ENCODE measurements at places on chromosomes 7 and 10.
A peak's percentile ranks its signal among the peaks of the same experiment; 100 is the strongest.

- no peak for DNase-seq
Observed at GRCh38 chr10:6239213-6239991, 36.7 kb downstream of the PFKFB3 start.

DNA sequence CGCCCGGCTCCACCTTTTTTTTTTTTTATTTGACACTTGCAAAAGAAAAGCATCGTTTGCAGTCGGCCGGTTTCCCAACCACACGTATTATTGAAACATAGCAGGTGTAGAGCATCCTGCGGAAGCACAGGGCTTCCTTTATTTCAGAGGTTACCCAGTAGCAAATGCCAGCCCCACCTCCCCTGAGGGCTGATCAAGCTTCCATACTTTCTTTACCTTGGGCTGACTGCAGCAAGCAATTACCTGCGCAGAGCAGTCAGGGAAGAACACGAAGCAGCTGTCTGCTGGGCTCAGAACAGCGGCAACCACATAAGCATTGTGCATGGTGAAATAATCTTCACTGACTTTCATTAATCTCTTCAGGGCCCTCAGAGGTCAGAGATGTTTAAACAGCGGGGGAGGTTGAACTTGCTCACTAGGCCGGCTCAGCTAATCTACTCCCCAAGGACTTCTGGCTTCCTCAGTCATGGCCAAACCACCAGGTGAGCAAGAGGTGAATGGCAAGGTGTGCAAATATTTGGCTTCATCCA is 784.7 kb upstream of the AUTS2 start:
- DNase-seq = no peak

DNA sequence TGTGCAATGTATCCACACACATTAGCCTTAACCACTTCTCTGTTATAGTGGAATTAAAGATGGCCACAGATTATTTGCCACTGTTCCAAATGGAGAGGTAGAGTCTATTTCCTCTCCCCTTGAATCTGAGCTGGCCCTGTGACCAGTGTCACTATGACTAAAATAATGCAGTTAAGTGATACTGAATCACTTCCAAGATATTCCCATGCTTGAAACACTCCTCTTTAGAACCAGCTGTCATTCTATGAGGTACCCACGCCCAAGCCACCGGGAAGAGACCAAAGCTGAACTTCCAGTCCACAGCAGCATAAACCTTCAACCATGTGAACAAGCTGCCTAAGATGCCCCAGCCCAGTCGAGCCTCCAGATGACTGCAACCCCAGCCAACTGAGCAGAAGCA is 2.1 kb upstream of the DHX32 start:
- no peak for DNase-seq

GRCh38 chr7:121337398-121337797 is 8.6 kb downstream of the WNT16 start:
- no peak for DNase-seq

DNA sequence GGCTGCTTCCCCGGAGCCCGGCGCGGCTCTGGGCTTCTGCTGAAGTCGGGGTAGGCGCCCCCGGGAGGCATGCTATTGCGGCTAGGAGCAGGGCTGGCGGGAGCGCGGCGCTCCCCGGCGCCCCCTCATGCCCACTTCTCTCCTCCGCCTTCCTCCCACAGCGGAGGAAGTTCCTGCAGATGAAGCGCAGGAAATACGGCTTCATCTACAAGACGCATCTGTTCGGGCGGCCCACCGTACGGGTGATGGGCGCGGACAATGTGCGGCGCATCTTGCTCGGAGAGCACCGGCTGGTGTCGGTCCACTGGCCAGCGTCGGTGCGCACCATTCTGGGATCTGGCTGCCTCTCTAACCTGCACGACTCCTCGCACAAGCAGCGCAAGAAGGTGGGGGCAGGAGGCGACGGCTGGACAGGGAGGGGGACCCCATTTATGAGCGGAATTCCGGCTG is 479 bp downstream of the CYP26A1 start:
- no peak for DNase-seq

GRCh38 chr10:98041352-98042043 is 11.1 kb upstream of the CRTAC1 start:
- peak; percentile 51 for DNase-seq

- DNase-seq = no peak
Observed at GRCh38 chr7:112070674-112071256, 135.4 kb downstream of the DOCK4 start.

GRCh38 chr10:83862723-83863122 is 276.6 kb upstream of the GHITM start:
- DNase-seq = no peak

GRCh38 chr10:131882590-131883451 is 18.0 kb upstream of the PPP2R2D start:
- DNase-seq = no peak

GRCh38 chr7:138932427-138932826 is 48.8 kb downstream of the KIAA1549 start:
- DNase-seq = no peak

- peak; percentile 35 for DNase-seq
Observed at GRCh38 chr10:22911889-22912762, 15.7 kb upstream of the ARMC3 start.

DNA sequence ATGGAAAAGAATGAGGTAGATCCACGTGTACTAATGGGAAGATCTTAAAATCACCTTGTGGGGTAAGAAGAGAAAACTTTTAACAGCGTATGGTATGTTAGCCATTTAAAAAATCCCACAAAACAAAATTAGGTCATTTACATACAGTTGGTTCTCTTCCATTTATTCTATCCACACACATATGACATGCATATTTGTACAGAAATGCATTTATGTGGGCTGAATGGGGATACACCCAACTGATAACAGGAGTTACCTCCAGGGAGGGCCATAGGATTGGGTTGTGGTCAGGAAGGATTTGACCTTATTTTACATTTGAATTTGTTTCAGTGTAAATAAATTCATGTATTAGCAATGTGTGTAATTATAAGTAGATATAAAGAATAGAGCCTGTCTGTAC is 71.5 kb downstream of the MCMBP start:
- no peak for DNase-seq

- DNase-seq = no peak
Observed at GRCh38 chr10:66869635-66870034, 56.2 kb upstream of the LRRTM3 start.

DNA sequence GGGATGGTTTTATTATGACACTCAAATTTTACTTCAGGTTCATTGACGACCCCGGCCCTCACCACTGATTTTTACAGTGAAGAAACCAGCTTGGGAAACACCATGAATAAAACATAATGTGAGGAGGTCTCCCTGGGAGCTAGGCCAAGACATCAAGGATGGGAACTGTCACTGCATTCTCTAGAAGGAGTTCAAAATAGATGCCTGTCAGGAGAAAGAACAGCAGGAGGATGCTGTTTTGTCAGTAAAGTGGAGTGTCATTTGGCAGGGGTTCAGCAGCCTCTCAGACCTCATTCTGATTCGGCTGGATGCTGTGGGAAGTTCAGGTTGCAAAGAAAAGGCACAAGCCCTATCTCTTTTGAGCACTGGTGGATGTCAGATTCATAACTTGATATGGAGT is 360.3 kb upstream of the C7orf33 start:
- DNase-seq = no peak

- no peak for DNase-seq
Observed at GRCh38 chr10:26554246-26554645, 116.1 kb downstream of the APBB1IP start.

DNA sequence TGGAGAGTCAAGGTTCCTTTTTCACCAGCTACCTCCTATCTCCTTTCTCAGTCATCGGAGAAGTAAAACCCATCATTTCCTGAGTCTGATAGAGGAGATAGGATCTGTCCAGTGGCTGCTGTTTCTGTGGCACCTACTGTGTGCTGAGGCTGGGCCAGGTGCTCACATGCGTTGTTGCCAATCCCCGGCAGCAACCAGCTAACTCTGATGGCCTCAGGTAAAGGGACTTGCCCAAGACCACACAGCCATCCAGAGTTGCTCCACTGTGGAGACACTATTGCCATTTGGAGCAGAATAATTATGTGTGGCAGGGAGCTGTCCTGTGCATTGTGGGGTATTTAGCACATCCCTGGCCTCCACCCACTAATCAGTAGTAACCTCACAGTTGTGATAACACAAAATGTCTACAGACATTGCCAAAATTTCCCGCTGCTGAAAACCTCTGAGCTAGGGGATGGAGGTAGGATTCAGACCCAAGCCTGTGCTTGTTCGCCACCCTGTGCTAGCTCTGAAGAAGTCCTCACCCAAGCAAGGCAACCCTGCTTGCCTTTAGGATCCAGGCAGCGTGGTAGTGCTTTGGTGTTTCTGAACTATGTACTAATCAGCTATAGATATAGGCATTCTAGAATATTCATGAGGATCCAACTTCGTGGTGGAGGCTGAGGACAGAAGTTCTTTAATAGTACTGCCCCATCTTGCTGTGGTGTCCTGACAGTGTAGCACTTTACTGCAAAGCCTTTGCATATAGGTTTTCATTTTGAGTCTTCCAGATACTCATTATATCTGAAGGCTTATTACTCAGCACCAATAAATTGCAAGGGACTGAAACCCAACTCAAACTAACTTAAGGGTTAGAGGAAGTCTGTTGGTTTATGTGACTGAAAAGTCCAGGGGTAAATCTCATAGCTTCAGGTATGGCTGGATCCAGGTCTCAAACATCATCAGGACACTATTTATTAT is 164.6 kb downstream of the GRK5 start:
- no peak for DNase-seq

GRCh38 chr10:84837041-84837812 is 508.8 kb downstream of the CCSER2 start:
- DNase-seq = no peak

GRCh38 chr7:11473220-11473619 is 358.8 kb downstream of the THSD7A start:
- no peak for DNase-seq

GRCh38 chr10:73908853-73909539 is 1.9 kb upstream of the PLAU start:
- DNase-seq = no peak

DNA sequence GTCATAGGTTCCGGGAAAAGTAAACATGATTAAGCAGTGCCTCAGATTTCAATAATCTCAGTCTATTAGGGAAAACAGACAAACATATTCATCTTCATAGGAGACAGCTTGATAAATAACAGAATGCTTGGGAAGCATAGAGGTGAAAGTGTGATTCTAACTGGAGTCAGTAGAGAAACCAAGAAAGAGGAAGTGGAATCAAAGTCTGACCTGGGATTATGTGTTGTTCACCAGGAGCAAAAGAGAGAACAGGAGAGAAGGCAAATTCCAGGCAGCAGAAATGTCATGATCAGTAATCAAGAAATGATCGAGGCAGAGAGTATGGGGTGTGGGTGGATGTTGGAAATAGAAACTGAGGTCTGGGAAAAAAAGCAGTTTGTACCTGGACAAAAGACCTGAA is 43.7 kb downstream of the DGKB start:
- no peak for DNase-seq

GRCh38 chr7:150979713-150980390 is 1.7 kb upstream of the KCNH2 start:
- DNase-seq = no peak

GRCh38 chr7:135349746-135350145 is 116.1 kb downstream of the STRA8 start:
- DNase-seq = no peak

DNA sequence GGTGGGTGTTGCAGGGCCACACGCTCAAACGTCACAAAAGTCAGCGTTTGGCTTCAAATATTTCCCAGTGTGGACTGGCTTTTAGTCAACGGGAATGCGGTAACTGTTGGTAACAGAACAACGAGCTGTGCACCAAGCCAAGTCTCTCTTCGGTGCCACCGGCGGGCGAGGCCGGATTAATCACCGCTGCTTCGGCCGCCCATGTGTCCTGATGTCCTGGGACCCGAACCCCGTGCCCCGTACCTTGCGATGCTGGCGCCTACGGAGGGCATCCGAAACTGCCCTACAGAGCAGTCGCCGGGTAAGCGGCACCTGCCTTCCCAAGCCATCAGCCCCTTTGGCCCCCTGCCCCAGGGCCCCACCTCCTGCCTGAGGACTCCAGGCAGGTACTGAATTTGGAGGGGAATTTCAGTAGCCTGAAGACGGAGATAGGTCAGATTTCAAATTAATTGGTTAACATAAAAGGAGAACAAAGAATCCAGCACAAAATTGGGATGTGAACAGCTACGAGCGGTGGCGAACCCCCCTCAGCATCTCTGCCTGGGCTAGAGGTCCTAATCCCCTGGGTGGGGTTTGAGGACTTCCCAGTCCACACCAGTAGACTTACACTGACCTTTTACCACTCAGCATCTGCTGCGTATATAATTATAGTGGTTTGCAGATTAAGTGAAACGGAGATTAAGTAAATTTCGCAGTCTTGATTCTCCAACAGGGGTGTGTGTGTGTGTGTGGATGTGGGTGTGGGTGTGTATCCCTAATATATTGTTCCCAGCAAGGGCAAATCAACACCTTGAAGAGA is at the start of gene LRRC72:
Gene LRRC72 (plus strand): TSS at position 84 of the 799 bp plus-strand sequence. CDS start 128 bp downstream, at position 212.
- no peak for DNase-seq

- no peak for DNase-seq
Observed at GRCh38 chr7:69245646-69246045, 352.6 kb upstream of the AUTS2 start.

DNA sequence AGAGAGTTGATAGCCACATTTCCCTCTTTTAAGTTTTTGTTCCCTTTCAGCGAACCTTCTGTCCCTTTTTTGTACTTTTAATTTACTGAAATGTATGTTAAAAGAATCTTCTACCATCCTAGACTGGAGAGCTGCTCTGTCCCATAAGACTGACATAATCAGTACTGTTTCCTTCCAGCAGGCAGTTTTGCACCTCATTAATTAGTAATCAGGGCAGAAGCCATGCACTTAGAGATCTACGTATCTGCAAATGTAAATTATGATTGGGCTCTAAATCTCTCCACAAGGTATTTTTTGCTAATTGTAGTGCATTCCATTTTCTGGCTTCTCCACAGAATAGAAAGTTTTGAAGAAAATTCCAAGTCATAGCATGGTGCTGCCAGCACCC is 232.1 kb downstream of the CELF2 start:
- DNase-seq = no peak

DNA sequence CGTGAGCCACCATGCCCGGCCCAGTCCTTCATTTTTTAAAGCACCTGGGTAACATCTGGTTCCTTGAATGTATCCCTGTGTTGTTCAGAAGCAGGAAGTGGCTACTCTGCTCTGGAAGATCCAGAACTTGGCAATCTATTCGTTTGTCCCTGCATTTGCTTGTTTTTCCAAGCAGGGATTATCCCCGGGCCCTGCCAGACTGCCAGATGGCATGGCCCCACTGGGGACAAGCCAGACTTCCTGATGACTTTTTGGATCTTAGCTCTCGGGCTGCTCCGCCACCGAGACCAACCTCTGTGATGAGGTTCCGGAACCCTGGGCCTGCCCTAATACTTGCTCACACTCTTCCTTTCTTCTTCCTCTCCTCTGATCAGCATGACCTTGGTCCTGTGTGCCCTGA is 496.7 kb downstream of the TYW1 start:
- DNase-seq = no peak

GRCh38 chr10:75899816-75900390 is 468.5 kb downstream of the LRMDA start:
- no peak for DNase-seq

DNA sequence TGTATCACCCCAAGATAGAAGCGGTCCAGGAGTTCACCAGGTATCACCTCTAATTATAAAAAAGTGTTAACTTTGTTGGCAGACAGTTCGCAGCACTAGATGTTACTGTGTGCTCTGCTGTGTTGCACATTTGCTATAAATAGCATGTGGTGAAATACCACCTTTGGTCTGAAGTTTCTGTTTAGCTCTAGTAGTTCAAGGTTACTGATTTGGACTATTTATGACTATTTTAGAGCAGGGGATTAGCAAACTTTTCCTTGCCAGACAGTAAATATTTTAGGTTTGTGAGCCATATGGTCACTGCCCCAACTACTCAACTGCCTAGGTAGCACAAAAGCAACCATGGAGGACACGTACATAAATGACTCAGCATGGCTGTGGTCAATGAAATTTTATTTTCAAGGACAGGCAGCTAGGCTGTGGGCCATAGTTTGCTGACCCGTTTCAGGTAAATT is 16.5 kb downstream of the DENND10 start:
- DNase-seq = no peak
